ENCODE measurements at places on chromosomes 7 and 10.

DNA sequence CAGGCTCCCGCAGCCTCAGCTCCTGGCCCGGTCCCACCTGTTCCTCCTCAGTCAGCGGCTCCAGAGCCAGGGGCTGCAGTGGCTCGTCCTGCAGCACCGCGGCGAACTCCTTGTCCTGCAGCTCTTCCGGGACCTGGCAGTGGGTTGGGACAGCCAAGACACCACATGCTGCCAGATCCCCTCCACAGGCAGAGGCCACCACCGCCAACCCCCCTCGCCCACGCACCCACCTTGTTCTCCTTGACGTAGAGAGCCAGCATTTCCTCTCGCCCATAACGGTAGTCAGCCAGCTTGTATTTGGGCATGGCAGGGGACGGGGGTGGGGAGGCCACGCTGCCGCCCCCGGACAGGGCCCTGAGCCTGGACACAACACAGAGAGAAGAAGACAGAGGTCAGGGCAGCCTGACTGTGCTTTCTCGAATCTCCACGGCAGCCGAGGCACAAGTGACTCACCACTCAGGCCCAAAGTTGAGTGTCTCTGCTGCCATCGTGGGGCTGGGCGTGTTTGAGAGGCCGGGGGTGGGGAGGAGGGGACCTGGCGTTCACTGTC, 6.2 kb downstream of the GIGYF1 start:
- no peak for DNase-seq

GRCh38 chr7:27172823-27173510, 1.2 kb downstream of the HOXA10 start:
- peak; percentile 85 for DNase-seq

GRCh38 chr10:70078329-70078728, 25.7 kb downstream of the MACROH2A2 start:
- no peak for DNase-seq

GRCh38 chr7:52146871-52147634, 830.4 kb upstream of the COBL start:
- no peak for DNase-seq

DNA sequence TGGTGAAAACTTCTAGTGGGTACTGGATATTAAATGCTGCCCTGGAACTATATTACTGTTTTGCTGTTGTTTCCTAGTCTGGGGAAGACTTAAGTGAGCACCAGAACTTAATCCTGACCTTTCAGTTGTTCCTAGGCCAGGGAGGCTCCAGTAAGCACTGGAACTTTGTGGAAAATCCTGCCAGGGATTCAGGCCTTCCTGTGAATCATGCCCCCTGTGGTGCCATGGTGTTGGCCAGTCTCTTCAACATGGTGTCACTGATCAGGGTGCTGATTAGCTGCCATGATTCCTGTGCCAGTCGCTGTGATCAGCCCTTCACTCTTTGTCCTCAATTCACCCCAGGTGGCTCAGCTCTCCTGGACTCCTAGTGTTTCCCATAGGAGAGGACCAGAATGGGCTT, 8.5 kb upstream of the AOAH start:
- no peak for DNase-seq

DNA sequence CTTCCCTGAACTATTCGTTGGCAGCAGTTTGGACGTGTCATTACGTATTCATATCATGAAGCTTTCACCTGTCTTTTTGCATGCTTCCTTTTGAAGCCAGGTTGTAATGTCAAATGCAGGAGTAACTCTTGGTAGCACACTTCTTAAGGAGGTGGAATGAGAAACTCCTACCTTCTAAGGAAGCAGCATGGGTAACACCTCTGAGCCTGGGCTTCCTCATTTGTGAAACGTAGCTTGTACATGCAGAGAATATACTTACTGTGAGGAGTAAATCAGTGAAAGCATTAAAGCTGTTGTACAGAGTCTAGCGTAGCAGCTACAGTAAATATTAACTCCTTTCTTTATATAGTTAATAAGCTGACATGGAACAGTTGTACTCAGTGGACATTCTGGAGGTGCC, 21.1 kb downstream of the CUL1 start:
- DNase-seq, result no peak

- no peak for DNase-seq
Observed at GRCh38 chr7:20114468-20114867, 102.7 kb downstream of the MACC1 start.
